BJ (cell line): ENCODE measurements at places on chromosomes 7 and 10.

GRCh38 chr7:105937411-105937810 lies 25.7 kb upstream of the CDHR3 start:
- no peak for DNase-seq

DNA sequence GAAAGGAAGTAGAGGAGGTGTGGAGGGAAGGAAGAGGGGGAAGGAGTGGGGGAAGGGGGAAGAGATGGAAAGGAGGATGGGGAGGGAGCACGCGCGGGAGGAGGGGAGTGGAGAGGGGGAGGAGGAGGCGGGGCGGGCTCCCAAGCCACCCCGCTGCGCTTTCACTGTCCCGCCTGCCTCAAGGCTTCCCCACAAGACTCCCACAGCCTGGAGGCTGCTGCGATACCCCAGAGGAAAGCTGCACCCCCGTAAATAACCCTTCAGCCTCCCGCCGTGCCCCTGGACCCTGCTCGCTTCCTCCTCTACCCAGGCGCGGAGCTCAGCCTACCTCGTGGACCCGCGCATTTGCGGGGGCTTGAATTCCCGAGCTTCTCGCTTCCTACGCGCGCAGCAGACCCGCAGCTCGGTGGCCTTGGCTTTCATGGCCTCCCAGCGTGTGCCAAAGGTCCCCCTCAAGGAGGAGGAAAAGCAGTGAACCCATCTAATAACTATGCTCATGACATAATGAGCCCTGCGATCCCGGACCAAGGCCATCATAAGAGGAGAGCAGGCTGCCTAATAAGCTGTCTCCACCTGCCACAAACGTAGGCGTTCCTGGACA lies at the start of gene C10orf67:
C10orf67 (minus strand) TSS at position 557 of the 601 bp plus-strand sequence; CDS start at position 534, 23 bp downstream.
- DNase-seq, result no peak

- no peak for DNase-seq
Measured at GRCh38 chr10:77289027-77289501, 348.5 kb downstream of the KCNMA1 start.

GRCh38 chr10:1652151-1652550 lies 85.2 kb downstream of the ADARB2 start:
- no peak for DNase-seq

GRCh38 chr10:110815354-110816004 lies 56.2 kb upstream of the PDCD4 start:
- no peak for DNase-seq

GRCh38 chr10:79025199-79025832 lies 43.5 kb upstream of the ZMIZ1 start:
- DNase-seq, result no peak

GRCh38 chr10:132185601-132186487 lies 904 bp upstream of the DPYSL4 start:
- no peak for DNase-seq
